Activated CD8-positive, alpha-beta T cell treated with anti-CD3 and anti-CD28 coated beads, Interleukin-2, amount 10 ng/mL, durations not matched to agents 7 days and 5 days (primary cell): ENCODE measurements at places on chromosomes 13 and 19. TPM values are rescaled to one million over a fixed set of nuclear protein-coding genes. Genes with fewer than 3 reads are reported as not detected.

DNA sequence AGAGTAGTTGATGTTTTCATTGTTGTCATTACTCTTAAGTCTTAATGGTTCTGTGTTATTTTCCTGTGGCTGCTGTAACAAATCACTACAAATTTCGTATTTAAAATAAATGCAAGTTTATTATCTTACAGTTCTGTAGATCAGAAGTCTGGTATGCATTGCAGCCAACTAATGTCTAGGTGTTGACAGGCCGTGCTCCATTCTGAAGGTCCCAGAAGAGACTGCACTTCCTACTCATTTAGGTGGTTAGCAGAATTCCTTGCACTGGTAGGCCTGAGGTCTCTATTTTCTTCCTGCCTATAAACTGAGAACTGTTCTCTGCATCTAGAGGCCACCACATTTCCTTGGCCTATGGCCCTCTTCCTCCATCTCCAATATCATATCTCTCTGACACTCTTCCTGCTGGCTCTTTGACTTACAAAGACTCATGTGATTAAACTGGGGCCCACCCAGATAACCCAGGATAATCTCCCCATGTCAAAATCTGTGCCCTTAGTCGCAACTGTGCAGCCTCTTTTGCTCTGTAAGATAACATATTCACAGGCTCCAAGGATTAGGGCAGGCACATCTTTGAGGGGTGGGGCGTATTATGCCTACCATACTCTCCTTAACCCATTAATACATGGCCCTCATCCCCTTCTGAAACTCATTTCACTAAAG lies 468.4 kb downstream of the FOXO1 start:
- H3K27me3 ChIP-seq: no peaks in the 10 kb centered on the region
- no peak for DNase-seq
- no peaks in the 10 kb centered on the region for H3K4me1 ChIP-seq
- no peak overlapping the region for H3K4me3 ChIP-seq

GRCh38 chr13:44044547-44045179 lies 165.0 kb downstream of the LACC1 start:
- H3K4me1 ChIP-seq: no peaks in the 10 kb centered on the region
- no peaks in the 10 kb centered on the region for H3K36me3 ChIP-seq
- DNase-seq: no peak
- peaks cover 8% of the 10 kb centered on the region for H3K27me3 ChIP-seq
- no peak overlapping the region for H3K27ac ChIP-seq

- peak overlapping the region; percentile 88 for H3K27ac ChIP-seq
- peaks cover 34% of the 10 kb centered on the region for H3K4me1 ChIP-seq
- H3K4me3 ChIP-seq: peak overlapping the region; percentile 92
- no peak for DNase-seq
- H3K36me3 ChIP-seq: peaks cover 7% of the 10 kb centered on the region
These were observed 6.1 kb upstream of the ARRDC2 start for GRCh38 chr19:18001777-18002345.

DNA sequence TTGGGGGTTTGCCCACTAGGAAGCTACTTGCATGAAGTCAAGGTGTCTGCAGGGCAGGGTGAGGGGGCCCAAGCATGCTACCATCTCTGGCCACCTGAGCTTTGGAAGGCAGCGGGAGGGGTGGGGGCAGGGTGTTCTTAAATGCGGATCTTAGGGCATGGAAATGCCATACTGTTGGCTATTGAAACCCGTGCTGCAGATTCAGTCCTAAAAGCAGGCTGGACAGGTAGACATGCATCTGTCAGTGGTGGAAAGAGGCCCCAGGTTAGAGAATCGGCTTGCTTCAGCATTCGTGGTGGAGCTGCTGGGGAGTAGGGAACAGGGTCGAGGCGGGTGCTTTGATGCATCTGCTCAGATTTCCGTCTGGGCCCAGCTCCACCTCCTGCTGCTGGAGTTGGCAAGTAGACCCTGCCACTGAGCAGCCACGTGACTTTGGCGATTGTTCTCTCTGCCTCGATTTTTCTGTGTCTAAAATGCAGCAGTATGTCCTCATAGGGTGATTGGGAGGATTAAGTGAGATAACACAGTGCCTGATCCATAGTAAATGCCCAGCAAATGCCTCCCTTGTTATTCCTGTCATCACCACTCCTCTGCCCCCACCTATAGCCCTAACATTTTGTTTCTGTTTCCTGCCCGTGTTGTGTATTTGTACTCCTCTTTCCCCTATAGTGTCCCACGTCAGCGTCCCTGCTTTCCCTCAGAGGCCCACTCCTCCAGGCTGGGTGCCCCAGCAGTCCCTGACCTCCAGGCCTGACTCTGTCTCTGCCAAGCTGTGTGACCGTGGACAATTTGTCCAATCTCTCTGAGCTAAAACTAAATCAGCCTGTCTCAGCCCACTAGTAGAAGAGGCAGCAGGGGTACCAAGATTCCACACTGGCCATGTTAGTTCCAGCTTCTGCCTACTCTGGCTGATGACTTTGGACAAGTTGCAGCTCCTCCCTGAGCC lies 5.8 kb downstream of the PPP1R37 start:
- no peaks in the 10 kb centered on the region for H3K27me3 ChIP-seq
- no peak for DNase-seq
- H3K4me1 ChIP-seq: peaks cover 69% of the 10 kb centered on the region
- H3K36me3 ChIP-seq: peaks cover 12% of the 10 kb centered on the region

The PSG3 gene
- not detected for total RNA-seq

The HSPB6 gene
- total RNA-seq: not detected

GRCh38 chr13:42055500-42056085 lies 7.1 kb downstream of the DGKH start:
- H3K36me3 ChIP-seq: peaks cover 32% of the 10 kb centered on the region
- peaks cover 29% of the 10 kb centered on the region for H3K4me1 ChIP-seq
- no peak overlapping the region for H3K27ac ChIP-seq
- H3K27me3 ChIP-seq: no peaks in the 10 kb centered on the region

The SERP2 gene
- 0.50 TPM for total RNA-seq

DNA sequence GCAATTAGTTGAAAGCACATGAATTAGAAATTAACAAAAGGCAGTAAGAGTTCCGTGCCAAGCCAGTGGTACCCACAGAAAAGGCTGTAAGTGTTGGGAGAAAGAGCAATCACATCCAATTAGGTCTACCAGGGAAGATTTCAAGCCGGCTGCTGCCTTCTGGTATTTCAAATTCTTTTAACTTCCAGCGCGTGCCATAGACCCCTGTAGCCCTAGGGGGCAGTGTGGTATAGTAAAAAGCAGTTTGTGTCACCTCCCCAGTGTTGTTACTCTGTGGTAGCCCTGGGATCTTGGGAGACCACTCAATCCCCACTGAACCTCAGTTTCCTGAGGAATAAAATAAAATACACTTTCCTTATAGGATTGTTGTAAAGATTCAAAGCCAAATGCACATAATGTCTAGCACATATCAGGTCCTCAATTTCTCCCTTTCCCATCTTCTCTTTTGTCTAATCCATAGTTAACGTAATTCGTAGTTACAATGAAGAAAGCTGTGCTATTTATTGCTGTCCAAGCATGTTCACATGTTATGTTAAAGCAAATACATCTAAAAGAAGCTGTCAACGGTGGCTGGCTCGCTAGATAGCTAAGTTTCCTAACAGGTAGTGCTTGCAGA lies 230.2 kb downstream of the TDRD3 start:
- H3K4me3 ChIP-seq: no peak overlapping the region
- H3K27me3 ChIP-seq: no peaks in the 10 kb centered on the region
- no peaks in the 10 kb centered on the region for H3K4me1 ChIP-seq
- no peak for DNase-seq

DNA sequence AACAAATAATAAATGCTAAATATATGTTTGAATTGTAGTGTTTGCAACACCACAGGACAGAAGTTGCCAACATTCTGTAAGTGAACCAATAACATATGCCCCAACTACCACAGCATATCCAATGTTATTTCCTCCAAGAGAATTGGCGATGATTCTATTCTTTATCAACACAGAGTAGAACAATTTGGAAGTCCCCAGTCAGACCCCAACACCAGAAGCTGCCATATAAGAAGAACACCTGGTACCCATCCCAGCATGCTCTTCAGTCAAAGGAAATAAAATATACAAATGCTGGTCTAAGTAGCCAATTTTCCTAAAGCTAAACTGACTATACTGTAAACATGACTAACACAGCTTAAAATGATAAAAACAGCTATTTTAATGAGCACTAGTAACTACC lies 145.7 kb downstream of the KLF12 start:
- no peak overlapping the region for H3K27ac ChIP-seq
- no peaks in the 10 kb centered on the region for H3K27me3 ChIP-seq
- no peak overlapping the region for H3K4me3 ChIP-seq
- H3K36me3 ChIP-seq: peaks cover 25% of the 10 kb centered on the region
- DNase-seq: no peak
- H3K4me1 ChIP-seq: peaks cover 37% of the 10 kb centered on the region

- no peak overlapping the region for H3K27ac ChIP-seq
- H3K27me3 ChIP-seq: no peaks in the 10 kb centered on the region
- no peak overlapping the region for H3K4me3 ChIP-seq
- peaks cover 14% of the 10 kb centered on the region for H3K36me3 ChIP-seq
These were observed 18.1 kb upstream of the SLC7A9 start for GRCh38 chr19:32887572-32888215.

The CABP5 gene
- not detected for total RNA-seq
